ENCODE measurements at places on chromosomes 7 and 10.

GRCh38 chr7:75915416-75916156 is 631 bp downstream of the POR start:
- peak; percentile 41 for DNase-seq

GRCh38 chr10:22301193-22301592 is 15.0 kb upstream of the COMMD3 start:
- DNase-seq: no peak

DNA sequence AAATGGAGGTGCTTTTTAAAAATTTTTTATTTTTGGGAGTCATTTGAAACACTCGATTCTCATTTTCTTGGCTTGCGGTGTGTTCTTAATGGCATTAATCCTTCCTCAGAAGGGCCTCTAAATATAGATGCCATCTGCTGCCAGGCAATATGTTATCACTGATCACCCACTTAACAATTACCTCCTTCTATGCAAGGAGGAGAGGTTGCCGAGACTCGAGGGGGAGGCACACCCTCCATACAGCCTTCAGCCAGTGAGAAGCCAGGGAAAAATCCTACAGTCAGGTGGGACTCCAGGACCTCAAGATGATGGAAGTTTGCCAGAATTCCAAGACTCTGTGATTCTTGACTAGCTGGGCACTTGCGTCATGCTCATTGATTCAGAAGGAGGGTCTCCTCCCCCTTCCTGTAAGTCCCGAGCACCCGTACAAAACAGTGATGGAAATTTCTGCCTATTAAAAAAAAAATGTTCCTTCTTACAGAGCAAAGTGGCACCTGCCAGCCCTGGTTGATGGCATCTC is 574.5 kb downstream of the TYW1 start:
- DNase-seq: no peak

- DNase-seq: no peak
Measured at GRCh38 chr7:55970978-55971377, 6.6 kb downstream of the NIPSNAP2 start.

DNA sequence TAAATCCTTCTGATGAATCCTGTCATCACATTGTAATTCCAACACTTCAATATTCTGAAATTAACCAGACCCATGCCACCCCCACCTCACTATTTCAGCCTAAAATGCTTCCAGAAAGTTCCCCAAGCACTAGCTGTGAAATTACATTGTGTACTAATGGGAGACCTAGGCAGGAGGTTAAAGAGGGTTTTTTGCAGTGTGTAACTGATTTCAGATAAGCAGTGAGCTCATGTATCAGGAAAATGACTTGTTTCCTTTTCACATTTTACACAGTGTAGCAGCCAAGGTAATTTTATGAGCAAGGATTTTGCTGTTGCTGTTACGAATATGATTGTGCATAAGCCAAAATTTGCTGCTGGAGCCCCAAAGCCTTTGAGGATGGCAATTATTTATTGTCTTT is 129.0 kb downstream of the INHBA start:
- DNase-seq: no peak

DNA sequence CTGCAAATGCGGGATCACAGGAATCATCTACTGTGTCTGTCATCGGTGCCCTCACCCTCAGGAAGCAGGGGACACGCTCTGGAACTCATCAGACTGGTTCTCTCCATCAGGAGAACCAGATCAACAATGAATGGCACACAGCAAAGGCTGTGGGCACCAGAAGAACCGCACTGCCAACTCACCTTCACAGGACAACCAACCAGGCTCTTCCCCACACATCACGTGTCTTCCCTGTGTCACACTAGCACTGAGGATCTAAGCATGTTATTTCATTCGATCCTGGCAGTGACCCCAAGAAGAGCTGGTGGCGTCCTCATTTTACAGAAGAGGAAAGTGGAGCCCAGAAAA is 106.1 kb downstream of the TNS3 start:
- DNase-seq: no peak
